ENCODE measurements at places on chromosomes 7 and 10. TPM values are rescaled to one million over a fixed set of nuclear protein-coding genes. Genes with fewer than 3 reads are reported as not detected.

DNA sequence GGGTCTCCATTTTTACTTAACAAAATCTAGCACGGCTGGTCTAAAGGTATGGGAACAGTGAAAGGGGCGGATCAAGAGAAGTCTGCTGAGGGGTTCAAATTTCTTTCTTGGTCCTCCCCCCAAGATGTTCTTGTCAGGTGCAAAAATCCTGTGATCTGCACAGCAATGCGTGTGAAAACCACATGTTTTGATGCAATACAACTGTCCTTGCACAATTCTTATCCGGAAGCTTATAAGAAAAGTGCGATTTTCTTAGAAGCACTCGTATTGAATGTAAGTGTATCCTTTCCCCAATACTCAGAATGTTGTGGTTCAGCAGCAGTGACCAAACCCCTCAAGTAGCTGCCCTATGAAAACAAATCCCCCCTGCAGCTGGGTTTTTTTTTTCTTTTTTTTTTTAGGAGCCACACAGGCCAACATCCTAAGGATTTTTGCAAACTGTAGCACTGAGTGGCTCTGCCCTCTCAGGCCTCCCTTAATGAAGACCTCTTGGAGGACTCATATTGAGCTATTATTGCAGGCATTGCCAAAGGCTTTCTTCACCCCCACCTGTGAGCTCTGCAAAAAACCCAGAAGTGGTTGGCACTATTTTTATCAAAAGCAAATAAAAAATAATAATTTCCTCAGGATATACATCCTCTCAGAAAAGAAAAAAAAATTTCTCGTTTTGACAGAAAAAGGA is 151.9 kb upstream of the ITGB1 start:
- DNase-seq: no peak

GRCh38 chr10:42926843-42927242 is 144.2 kb downstream of the BMS1 start:
- no peak for DNase-seq

- no peak for DNase-seq
Measured at GRCh38 chr10:87177-88080, 38.3 kb upstream of the TUBB8 start.

Gene A1CF
- total RNA-seq: not detected

DNA sequence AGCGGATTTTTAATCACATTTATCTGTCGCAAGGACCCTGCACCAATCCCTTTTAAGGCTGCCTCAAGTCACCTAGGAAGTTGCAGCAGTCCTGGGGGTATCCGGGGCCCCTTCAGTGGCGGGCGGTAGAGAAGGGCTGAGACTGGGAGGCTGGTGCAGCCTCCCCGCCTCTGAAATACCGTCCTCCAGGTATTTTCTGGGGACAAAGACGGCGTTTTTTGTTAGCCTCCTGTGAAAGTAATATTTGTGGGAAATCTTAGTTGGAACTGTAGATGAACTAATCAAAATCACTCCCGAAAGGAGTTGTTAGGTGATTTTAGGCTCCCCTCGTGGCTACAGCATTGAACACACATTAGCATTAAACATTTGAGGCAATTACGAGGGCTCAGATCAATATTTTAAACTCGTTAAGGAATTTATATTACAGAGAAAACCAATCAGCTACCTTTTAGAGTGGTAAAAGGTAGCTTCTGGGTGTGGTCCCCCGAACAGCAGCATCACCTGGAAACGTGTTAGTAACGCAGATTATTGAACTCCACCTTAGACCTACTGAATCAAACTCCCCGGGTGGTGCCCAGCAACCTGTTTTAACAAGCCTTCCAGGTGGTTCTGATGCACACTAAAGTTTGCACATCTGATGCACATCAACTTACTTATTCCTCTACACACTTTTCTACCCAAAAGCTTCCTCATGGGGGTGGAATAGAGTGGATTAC is 530 bp upstream of the ANXA7 start:
- DNase-seq: no peak

Gene MSMB
- total RNA-seq: not detected

- DNase-seq: no peak
Measured at GRCh38 chr10:72092171-72092924, 4.0 kb upstream of the SPOCK2 start.

Gene DNAJC9
- total RNA-seq: 8.8 TPM

GRCh38 chr7:90483251-90483650 is 13.8 kb downstream of the PTTG1IP2 start:
- DNase-seq: no peak

Gene CDHR1
- total RNA-seq: 1.2 TPM

- DNase-seq: no peak
Measured at GRCh38 chr7:45975367-45975766, 54.3 kb upstream of the IGFBP3 start.

GRCh38 chr10:88949912-88950837 is 2.4 kb downstream of the ACTA2 start:
- DNase-seq: no peak

GRCh38 chr10:89644691-89644966 is 413 bp downstream of the PANK1 start:
- peak; percentile 42 for DNase-seq

GRCh38 chr10:47049906-47050305 is 138.7 kb downstream of the PTPN20 start:
- no peak for DNase-seq

GRCh38 chr10:59047957-59048618 is 128.4 kb upstream of the PHYHIPL start:
- no peak for DNase-seq

DNA sequence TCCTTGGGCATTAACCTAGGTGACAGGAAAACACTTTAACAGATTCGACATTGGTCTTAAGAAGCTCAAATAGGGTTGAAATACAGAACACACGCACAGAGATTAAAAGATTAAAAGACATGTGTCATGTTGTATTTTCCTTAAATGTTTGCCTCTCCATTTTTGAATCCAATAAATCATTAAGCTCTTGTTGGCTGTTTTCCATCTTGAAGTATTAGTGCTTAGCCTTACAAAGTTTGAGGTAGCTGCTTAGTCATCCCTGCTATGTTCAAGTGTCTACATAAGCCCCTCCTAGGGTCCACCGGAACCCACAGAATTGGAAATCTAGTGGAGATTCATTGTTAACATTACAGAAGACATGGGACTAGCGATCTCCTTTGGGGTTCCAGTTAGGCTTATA is 12.7 kb upstream of the GJD4 start:
- DNase-seq: no peak

DNA sequence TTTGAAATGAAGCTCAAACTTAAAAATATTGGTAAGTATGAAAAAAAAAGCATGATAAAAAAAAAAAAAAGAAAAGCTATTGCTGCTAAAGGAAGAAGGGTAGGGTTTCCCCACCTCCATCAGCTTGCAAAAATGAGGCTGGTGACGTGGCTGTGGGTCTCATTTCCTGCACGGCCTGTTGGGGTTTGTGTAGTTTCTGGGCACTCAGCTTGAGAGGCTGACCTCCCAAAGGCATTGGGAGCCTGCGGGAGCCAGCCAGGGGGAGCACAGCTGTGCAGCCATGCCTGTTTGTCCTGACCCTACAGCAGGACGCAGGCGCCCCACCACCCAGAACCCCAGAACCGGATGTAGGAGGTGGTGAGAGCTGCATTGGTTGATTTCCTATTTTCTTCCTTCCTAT is 48.8 kb upstream of the CARD11 start:
- DNase-seq: peak; percentile 45

Gene PDK4
- 528 TPM for total RNA-seq

Gene MET
- total RNA-seq: 16.7 TPM

DNA sequence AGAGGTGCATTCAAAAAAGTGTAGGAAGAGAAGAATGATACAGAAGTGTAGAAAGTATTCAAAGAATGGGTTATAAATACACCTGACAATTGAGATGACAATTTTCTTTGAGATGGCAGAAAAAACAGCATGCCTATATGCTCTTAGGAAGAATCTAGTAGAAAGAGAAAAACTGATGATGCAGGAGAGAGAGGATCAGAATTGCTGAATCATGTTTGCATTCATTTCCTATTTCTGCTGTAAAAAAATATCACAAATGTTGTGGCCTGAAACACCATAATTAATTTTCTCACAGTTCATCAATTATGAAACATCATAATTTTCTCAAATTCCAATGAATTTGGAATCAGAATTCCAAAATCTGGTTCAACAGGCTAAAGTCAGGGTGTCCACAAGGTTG is 9.8 kb upstream of the AKR1C1 start:
- DNase-seq: no peak

Gene CADPS2
- total RNA-seq: 14.4 TPM

DNA sequence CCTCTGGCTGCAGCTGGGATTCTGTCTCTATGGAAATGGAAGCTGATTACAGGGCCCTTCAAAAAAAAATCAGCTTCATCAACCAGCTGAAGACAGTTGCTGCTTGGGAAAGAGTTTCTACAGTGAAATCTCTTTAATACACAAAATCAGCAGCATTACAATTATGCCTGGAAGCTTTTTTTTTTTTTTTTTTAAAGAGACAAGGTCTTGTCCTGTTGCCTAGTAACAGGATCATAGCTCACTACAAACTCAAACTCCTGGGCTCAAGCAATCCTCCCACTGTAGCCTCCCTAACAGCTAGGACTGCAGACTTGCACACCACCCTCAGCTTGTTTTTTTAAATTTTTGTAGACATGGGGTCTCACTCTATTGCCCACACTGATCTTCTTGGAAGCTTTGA is 94.5 kb downstream of the OR13A1 start:
- no peak for DNase-seq

DNA sequence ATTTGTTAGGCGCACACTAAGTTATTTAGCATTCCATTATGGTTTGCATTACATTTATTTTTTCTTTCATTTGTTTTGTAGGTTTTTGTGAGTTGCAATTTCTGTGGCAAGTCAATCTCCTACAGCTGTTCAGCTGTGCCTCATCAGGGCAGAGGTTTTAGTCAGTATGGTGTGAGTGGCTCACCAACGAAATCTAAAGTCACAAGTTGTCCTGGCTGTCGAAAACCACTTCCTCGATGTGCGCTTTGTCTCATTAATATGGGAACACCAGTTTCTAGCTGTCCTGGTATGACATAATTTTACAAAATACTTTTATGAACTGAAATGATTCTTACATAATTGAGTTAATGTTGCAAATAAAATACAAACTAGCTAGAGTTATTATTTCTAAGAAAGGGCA is 29.5 kb downstream of the MIOS start:
- DNase-seq: no peak

GRCh38 chr7:96014617-96015016 is 242.3 kb downstream of the DYNC1I1 start:
- DNase-seq: no peak

GRCh38 chr10:43962346-43963191 is 313.9 kb upstream of the ZNF32 start:
- DNase-seq: no peak

Gene NUTM2D
- total RNA-seq: 3.5 TPM

- DNase-seq: no peak
Measured at GRCh38 chr10:51141010-51141409, 66.7 kb downstream of the PRKG1 start.

- DNase-seq: no peak
Measured at GRCh38 chr10:126302826-126303665, 85.2 kb downstream of the ADAM12 start.

- DNase-seq: no peak
Measured at GRCh38 chr7:124376111-124376510, 343.2 kb upstream of the TMEM229A start.

- DNase-seq: no peak
Measured at GRCh38 chr7:81394029-81394428, 375.8 kb downstream of the HGF start.

DNA sequence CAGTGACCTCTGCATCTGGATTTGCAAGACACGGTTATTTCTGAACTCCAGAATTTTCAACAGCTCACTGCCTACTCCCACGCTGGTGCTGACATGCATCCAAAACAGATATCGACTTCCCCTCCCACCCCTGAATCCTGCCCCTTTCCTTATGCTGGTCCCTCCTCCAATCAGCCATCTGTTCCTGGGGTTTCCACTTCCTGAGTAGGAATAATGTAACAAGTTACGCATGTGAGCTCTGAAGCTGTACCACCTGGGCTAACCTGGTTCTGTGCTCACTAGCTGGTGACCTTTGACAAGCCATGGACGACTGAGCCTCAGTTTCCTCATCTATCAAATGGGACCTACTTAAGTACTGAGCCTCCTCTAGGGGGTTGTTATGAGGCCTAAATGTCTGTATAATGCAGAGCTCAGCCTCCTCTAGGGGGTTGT is 1.7 kb upstream of the NCAPG2 start:
- DNase-seq: no peak

- DNase-seq: peak; percentile 78
Measured at GRCh38 chr7:132742189-132742612, 165.9 kb upstream of the PLXNA4 start.

GRCh38 chr10:111756217-111757061 is 427.1 kb downstream of the GPAM start:
- DNase-seq: peak; percentile 18

DNA sequence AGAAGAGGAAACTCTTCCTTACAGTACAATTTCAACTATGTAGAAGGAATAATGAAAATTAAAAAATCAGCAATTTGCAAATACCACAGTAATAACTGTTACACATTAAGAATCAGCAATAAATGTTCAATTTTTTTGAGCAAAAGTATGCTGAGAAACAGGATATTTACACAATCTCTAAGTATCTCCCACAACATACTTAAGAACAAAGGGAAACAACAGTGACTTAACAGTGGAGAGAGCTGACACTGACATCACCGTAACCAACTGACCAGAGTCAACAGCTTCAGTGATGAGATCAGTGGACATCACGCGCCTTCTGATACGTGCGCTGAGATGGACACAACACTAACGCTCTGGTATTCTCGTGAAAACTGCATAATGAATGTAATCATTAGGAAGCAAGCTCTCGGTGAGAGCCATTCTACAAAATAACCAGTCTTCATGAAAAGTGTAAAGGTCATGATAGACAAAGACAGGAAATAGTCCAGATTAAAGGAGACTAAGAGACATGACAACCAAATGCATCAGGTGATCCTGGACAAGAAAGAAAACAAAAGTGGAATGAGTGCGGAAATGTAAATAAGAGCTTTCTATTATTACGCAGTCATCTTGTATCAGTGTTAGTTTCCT is 82.6 kb downstream of the PIP4K2A start:
- no peak for DNase-seq

Gene ST8SIA6
- 11.0 TPM for total RNA-seq

DNA sequence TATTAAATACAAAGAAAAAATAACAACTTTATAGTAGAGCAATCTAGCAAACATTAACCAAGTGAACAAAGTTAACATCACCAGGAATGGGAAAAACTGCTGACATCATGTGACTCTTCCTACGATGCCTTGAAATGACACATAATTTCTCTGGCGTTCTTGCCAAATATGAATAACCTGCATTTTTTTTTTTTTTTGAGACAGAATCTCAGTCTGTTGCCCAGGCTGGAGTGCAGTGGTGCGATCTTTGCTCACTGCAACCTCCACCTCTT is 126.5 kb upstream of the VKORC1L1 start:
- DNase-seq: no peak

DNA sequence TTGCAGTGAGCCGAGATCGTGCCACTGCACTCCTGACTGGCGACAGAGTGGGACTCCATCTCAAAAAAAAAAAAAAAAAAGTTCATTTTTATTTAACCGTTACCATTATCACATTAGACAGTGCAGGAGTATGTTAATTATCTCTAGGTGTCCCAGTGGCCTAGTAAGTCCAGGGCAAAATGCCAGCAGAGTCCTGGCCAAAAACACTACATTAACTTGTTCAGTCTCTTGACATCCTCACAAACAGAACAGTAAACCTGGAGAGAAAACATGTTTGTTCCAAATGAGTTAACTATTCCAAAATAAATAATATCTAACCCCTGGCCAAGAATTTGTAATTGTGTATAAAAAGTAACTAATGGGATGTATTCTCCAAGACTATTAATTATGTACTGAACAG is 43.2 kb downstream of the PTPRZ1 start:
- no peak for DNase-seq

All from left cardiac atrium (tissue), 4 donors.